ENCODE measurements at places on chromosomes 1 and 21. TPM values are rescaled to one million over a fixed set of nuclear protein-coding genes. Genes with fewer than 3 reads are reported as not detected.

DNA sequence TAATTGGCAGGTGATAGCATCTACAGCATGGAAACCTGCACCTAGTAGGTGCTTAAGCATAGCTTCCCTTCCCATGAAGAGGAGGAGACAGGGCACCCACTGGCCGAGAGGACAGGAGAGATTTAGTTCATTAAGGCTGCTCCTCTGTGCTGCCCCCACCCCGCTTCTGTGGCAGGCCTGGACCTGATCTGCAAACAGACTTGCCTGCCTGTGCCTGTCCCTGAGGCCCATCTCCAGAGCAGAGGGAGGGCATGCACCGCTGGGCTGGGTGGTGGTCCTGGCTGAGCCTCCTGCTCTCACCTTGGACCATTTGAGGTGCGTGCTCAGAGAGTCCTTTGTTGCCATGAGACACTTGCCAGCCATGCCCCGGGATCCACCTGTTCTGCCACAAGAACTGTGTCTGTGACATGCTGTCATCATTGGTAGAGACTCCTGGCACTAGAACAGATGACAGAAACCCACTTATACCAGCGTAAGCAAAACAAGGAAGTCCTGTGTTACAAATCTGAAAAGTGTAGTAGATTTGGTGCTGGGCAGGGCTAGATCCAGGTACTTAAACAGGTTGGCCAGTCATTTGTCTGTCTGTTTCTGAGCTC is 55.6 kb downstream of the PTPRF start:
- no peak for DNase-seq

DNA sequence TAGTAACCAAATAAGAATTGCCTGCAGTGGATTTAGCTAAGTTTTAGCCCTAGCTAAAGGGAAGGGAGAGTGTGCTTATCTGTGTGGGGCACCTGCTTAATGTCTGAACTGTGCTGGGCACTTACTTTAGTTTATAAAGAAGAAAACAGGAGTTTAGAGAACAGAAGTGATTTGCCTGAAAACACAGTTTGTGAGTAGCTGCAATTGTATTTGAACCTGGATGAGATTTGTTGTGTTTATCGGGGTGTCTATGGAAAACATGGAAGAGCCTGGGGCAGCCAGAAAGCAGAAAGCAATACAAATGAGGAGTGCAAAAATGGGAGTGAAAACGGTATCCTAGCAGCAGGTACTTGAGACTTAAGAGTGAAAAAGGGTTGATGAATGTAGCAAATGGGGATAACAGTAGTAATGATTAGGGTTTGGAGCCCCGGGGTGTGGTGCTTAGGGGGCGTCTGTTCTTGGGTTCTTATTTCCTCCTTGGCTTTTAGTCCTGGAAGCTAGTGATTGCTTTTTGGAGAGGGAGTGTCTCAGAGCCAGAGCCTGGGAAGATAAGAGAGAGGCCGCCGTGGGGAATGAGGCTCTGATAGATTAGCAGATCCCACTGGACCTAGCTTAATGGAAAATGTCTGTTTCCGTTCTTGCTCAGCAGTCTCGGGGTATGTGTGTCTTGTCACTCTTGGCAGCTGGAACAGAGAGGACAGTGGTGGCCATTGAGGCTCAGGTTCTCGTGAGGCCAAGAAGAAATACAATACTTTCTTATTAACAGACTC is 5.6 kb downstream of the PRCC start:
- DNase-seq: no peak

GRCh38 chr1:35454616-35455015 is 102.6 kb downstream of the KIAA0319L start:
- no peak for DNase-seq

DNA sequence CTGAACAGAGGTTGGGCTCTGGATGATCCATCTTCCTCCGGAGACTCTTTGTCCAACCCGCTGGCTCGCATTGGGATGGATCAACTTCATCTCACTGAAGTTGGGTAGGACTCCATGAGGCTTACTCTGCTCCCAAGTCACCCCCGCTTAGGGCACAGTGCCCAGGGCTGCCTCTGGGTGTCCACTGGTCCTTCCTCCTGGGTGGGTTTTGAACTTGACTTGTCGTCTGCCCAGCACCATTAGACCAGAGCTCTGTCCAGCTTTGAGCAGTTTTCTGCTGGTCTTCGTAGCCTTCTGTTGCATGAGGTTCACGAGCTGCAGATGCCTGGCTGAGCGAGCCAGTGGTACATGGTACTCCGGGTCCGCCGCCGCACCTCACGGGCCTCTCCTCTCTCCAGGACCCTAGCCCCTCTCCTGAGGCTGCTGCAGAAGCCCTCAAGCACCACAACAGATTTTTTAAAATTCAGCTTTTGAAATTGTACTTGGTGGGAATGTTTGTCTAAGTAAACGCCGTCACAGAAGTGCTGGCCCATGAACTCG is 33.8 kb upstream of the COL6A1 start:
- no peak for DNase-seq

OR6K3 gene
- not detected for total RNA-seq

RBBP5 gene
- 27.2 TPM for total RNA-seq
